ENCODE measurements at places on chromosomes 2 and 18.
A peak's percentile ranks its signal among the peaks of the same experiment; 100 is the strongest.

GRCh38 chr2:120658042-120658769, 77.5 kb upstream of the GLI2 start:
- DNase-seq, result no peak

DNA sequence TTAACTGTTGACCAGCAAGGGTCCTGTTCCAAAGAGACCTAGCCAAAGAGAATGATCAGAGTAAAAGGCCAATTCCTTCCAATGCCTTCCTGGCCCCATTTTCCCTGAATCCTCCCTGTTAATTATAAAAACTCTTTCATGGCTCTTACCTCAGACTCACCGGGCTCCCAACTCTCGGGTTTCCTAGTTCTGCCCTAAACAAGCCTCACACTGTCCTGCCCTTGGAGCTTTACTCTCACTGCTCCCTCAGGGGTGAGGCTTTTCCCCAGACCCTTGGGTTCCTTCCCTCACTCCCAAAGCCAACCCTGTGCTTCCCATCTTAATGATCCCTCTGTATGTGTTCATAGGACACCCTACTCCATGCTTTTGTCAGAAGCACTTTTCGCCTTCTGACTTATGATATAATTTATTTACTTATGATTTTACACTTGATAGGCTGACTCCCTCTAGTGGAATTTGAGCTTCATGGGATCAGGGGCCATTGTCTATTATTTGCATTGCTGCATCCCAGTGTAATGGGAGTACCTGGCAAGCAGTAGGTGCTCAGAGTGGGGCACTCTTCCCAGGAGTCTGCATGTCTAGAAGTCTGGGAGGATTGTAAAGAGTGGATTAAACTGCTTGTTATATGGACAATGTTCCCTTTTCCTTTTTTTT, 29.9 kb upstream of the ZNG1B start:
- DNase-seq, result no peak

GRCh38 chr2:169653636-169654035, 40.6 kb downstream of the CFAP210 start:
- DNase-seq, result no peak

- no peak for DNase-seq
These were observed 7.9 kb upstream of the KYNU start for GRCh38 chr2:142869461-142870106.

GRCh38 chr2:64318476-64318748, 135.6 kb upstream of the LGALSL start:
- no peak for DNase-seq

DNA sequence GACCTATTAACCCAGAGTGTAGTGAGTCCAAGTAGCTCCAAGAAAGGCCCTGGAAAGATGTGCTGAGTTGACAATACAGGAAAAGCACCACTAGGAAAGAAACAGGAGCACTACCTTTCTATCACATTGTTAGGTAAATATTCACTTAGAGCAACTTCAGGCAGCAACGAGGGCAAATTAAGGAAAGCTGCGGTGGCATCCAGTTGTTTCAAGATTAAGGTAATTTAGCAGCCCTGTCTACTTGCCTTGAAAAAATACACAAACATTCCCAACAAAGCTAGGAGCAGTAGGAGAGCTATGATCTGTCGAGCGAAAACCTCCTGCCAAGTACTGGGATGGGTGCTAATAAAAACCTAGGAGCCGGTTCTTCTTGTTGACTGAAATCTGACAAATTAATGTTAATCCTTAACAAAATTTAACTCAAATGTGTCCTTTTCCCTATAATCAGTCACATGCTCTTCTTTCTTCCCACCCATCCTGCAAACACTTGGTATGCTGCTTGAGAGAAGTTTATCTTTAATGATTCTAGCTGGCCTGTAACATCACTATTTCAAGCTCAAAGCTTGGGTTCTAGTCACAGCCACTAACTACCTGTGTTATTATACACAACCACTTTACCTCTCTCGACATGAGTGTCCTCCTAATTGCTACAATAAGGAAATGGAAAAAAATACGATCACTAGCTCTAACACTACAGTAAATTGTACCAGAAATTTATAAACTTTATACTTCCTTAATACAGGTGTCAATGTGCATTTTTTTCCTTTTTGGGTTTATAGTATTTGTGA, 2.0 kb downstream of the ACAA2 start:
- DNase-seq, result no peak

GRCh38 chr2:197113275-197113711, 186.8 kb upstream of the PGAP1 start:
- DNase-seq, result peak; percentile 31

- DNase-seq, result no peak
These were observed 92.7 kb upstream of the MGAT5 start for GRCh38 chr2:134161170-134161547.

GRCh38 chr2:222433332-222434173, 9.2 kb downstream of the SGPP2 start:
- no peak for DNase-seq

- DNase-seq, result no peak
These were observed 59.5 kb downstream of the ABCG8 start for GRCh38 chr2:43898134-43898837.

- no peak for DNase-seq
These were observed 842.6 kb upstream of the SALL3 start for GRCh38 chr18:78136986-78137385.

GRCh38 chr18:2417861-2418610, 153.3 kb downstream of the METTL4 start:
- DNase-seq, result peak; percentile 54

- DNase-seq, result no peak
These were observed 24.6 kb upstream of the OTOS start for GRCh38 chr2:240165034-240165433.

GRCh38 chr2:20839052-20839451, 16.2 kb upstream of the LDAH start:
- no peak for DNase-seq

DNA sequence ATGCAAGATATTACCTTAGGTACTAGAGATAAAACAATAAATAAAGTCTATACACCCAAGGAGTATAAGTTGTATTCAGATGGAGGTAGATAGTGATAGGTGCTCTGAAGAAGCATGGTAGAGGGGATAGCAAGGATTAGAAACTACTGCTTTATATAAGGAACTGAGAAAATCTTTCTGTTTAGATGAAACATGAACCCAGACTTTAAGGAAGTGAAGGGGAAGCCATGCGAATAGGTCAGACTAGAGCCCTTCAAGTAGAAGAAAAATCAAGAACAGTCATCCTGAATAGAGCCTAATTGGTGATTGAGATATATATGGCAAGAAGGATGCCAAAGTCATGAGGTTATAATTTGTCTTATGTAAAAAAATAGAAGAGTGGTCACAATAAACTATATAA, 900.1 kb downstream of the MBD2 start:
- DNase-seq, result no peak

DNA sequence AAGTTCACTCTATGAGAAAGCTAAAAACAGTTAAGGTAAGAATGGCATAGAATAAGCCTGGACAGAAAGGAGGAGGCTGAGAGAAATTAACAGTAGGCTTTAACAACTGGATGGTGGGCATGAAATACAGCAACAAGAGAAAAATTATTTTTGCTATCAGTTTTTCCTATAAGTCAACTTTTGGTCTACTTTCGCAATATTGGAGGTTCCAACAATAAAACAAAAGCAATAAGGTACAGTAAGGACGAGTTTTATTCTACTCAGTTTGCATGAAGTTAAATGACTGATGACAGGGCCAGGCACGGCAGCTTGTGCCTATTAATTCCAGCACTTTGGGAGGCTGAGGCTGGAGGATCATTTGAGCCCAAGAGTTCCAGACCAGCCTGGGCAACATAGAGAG, 17.3 kb downstream of the RAB1A start:
- no peak for DNase-seq

- DNase-seq, result no peak
These were observed 164.2 kb upstream of the FANCL start for GRCh38 chr2:58405341-58405740.

DNA sequence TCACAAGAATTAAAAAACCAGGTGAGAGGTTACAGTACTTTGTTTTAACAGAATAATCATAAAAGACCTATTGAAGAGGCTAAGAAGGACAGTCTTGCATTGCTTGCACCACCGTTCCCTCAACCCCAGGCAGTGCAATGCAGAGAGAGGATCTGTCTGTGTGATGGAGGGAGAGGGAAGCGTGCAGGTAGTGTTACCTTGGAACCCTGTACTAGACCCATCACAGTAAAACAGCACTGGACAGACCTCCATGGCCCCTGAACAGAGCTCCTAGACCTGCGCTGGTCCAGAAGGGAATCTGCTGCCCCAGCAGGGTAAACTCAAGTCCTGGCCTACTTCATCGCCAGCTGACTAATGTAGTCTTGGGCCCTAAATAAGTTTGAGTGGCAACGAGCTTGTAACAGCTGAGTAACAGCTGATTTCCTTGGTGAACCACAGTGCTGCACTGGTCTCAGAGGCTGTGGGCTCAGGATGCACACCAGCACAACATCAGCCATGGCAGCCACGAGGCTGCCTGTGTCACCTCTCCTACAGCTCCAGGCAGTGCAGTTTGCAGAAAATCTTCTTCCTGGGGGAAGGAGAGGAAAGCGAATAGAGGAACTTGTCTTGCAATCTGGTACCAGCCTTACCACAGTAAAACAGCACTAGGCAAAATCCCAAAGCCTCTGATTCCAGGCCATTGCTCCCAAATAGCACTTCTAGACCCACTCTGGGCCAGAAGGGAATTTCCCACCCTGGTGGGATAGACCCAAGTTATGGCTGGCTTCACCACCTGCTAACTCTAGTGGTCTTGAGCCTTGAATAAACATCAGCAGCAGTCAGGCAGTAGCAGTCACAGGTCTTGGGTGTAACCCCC, 417.2 kb downstream of the CDH7 start:
- no peak for DNase-seq

- peak; percentile 35 for DNase-seq
These were observed 66.6 kb downstream of the STPG4 start for GRCh38 chr2:47088371-47089082.

- no peak for DNase-seq
These were observed 191.3 kb upstream of the KCNJ3 start for GRCh38 chr2:154507186-154507585.

DNA sequence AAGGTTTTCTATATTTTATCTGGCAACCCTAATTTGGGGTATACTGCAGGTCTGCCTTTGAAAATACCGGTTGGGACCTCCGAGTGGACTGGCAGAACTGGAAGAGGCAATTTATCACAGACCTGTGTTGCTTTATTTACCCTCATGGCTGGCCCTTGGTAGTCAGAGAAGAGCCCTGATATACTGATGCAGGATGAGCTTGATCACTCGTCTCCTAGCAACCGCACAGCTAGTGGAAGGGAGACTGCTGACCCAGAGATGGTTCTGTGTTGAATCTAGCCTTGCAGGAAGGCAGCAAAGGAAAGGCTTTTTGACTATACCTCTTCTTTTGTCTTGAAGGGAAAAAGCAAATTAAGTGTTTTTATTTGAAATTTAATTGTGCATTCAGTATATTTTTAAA, 154.7 kb downstream of the EML6 start:
- no peak for DNase-seq

DNA sequence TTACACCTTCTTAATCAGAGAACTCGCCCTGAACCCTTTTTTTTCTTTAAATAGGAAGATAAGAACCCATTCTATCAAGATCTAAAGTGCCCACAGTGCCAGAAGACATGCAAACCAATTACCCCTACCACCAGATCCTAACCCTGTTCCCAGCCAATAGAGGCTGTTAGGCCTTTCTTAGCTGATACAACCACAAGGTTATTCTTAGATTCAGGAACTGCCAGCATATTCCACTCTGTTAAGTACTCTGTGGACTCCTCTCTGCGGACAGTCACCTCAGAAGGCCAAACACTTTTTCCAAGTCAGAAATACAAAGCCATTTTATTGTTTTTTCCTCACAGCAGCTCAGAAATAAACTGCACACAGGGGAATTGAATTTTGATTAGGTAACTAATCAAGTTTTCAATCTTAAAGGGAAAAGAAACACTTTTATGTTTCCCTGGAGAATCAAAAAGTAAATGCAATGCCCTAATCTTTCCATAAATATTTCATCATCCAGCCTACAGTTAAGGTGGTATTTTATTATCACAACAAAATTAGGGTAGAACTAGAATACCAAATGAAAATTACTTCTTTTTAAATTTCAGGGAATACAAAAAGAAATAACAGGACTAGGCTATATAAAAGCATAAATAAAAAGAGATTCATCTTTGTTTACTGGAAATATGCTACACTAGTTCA, 111.4 kb downstream of the NBAS start:
- no peak for DNase-seq

DNA sequence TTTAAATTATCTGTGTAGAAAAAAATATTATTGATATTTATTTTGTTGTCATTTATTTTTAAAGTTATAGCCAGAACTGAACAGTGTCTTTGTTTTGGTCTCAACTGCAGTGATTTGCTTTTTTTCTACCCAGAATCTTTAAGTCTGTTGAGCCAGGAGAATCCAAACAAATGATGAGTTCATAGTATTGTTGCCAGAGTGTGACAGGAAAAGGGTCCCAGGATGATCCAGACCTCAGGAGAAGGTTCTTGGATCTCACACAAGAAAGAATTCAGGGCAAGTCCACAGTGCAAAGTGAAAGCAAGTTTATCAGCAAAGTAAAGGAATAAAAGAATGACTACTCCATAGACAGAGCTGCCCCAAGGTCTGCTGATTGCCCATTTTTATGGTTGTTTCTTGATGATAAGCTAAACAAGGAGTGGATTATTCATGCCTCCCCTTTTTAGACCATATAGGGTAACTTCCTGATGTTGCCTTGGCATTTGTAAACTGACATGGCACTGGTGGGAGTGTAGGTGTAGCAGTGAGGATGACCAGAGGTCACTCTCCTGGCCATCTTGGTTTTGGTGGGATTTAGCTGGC, 127.1 kb downstream of the AGPS start:
- no peak for DNase-seq

- no peak for DNase-seq
These were observed 108.7 kb upstream of the ATL2 start for GRCh38 chr2:38485734-38486133.

DNA sequence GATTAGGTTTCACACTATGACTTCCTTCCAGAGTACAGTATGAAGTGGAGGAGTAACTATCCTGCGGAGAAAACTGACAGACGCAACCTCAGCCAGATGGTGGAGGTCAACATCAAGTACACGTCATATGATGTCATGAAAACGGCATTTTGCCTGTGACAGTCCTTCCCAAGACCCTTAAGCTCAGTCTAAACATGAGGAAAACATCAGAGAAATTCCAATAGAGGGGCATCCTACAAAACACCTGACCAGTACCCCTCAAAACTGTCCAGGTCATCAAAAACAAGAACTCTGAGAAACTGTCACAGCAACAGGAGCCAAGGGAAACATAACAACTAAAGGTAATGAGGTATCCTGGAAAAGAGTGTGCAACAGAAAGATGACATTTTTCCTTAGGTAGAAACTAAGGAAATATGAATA, 1.7 kb downstream of the RNU4ATAC start:
- DNase-seq, result peak; percentile 57

Measured in fibroblast of skin of right quadriceps (primary cell).